ENCODE measurements at places on chromosomes 11 and 22.

- DNase-seq: no peak
Measured at GRCh38 chr11:34305780-34306179, 52.0 kb downstream of the ABTB2 start.

- no peak for DNase-seq
Measured at GRCh38 chr11:109864151-109864661, 229.0 kb upstream of the ZC3H12C start.

GRCh38 chr11:44600839-44601383 is 35.4 kb downstream of the CD82 start:
- no peak for DNase-seq

DNA sequence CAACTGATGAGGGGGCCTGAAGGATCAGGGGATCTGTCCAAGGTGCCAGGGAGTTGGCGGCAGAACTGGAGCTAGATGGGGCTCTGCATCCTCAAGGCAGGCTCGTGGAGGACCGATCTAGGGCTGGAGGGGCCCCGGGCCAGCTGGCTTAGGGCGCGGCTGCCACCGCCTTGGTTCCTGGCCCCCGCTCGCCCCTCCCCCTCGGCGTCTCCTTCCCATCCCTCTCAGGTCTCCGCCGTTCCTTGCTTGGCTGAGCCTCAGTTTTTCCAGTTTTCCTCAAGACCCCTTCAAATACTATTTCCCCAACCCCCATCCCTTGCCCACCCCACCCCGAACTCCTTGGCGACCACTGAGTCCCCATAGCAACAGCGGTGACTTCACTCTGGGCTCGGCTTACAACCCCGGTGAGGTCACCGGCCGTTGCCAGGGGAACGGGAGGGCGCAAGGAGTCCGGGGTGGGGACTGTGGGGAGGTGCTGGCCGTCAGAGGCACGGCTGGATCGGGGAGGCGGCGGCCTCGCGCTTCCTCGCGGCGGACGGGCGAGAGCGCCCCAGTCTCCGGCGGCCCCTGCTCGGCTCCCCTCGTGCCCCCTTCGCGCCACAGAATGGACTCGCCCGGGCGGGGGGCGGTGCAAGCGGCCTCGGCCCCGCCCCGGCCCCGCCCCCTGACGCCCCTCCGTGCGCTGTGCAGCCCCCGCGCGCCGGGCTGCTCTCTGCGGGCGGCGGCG is 7.5 kb downstream of the FREY1 start:
- no peak for DNase-seq

GRCh38 chr11:107741044-107741823 is 29.4 kb upstream of the SLN start:
- no peak for DNase-seq

- DNase-seq: peak; percentile 79
Measured at GRCh38 chr11:2264366-2265053, 5.9 kb downstream of the ASCL2 start.

DNA sequence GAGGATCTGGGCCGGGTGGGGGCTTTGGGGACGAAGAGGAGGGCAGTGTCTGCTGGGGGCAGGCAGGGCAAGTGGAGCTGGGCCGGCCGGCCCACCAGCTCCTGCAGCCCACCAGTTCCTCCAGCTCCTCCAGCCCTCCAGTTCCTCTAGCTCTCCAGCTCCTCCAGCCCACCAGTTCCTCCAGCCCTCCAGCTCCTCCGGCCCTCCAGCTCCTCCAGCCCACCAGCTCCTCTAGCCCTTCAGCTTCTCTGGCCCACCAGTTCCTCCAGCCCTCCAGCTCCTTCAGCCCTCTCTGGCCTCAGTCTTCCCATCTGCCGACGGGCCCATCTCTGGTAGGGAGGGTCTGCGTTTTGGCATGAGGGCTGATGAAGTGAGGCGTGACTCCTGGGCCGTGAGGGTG is 9.2 kb upstream of the CCDC188 start:
- no peak for DNase-seq

- no peak for DNase-seq
Measured at GRCh38 chr11:79422866-79423265, 18.0 kb downstream of the TENM4 start.

DNA sequence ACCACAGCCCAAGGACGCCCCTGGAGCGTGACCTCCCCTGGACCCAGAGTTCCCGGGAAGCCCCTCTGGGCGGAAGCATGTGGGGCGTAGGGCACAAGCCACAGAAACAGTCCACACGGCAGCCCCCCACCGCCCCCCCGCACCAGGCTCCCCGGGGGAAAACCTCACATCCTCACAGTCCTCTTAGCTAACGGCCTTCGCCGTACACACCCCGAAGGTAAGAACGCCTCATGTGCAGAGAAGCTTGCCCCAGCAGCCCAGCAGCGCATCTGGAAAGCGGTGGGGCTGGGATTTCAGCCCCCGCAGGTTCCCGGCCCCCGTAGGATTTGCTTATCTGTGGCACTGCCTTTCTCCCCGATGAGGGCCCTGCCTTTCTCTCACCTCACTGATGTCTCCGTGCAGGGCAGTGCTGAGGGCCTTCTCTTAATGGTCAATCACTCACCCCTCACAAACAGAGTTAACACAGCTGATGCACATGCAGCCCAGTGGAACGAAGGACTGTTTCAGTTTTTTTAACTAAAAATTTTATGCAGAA is 309.2 kb downstream of the BRD1 start:
- no peak for DNase-seq

DNA sequence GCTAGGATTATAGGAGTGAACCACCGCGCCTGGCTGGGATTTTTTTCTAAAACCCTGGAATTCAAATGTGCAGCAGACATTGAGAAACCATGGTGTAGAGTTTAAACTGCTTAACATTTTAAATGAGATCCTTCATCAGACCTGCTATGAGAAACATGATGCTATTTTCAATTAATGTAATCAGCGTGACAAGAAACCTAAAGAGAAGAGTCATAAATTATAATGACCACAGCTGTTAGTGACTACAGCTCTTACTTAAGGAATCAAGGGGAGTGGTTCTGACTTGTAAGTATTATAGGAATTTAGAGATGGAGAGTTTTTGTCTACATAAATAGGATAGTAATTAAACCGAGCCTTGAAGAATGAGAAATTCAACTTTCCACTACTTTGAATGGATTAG is 170.6 kb downstream of the BARX2 start:
- DNase-seq: no peak

DNA sequence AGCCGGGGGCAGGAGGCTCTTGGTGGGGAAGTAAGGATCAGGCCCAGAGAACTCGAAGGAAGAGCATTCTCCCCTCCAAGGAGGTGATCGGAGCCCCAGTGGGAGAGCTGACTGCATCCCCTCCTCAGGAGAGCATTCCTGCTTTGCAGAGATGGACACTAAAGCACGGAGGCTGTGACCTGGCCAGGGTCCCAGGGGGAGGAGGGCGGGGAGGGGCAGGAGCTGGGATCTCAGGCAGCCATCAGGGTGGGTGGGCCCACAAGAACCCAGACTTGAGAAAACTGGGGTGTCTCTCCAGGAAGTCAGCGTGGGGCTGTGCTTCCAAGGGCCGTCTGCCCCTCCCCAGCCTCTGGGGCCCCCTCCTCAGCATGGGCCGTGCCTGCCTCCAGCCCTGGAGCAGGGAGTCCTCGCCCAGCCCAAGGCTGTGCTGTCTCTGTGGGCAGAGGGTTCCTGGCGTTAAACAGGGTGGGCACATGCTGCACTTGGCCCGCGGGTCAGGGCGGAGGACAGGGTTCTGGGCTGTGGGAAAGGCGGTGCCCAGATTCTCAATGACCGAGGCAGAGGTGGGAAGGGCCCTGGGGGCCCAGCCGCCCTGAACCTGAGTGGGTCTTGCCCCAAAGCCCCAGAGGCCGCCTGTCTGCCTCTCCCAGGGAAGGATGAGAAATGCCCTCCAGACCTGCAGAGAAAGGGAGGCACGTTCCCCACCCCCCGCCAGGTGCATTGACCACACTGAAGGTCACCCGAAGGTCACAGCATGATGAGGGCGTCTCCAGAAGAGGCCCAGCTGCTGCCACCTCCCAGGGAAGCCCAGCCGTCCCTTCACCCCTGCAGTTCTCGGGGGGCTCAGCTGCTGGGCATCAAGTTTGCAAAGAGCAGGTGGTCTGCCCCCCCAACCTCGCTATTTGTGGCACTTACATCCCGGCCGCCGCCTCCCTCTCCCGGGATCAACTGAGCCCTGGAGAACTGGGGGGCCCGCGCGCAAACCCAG is 643 bp downstream of the CEND1 start:
- DNase-seq: no peak

GRCh38 chr22:50208430-50208938 is 7.7 kb downstream of the SELENOO start:
- no peak for DNase-seq

DNA sequence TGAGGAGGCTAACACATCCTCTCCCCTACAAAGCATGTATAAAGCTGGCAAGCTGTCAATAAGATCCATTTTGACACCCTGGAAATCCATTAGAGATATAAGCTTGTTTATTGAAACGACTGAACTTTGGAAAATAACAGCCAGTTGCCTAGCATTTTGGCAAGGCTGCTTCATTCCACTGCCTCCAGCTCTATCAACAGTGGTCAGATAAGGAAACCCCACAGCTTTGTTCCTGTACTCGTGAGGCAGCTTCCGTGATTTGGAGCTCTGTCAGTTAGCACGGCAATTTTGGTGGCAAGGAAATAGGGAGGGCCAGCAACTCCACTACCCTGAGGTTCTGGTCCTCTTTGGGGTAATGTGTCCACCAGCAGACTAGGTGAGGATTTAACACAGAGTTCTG is 2.0 kb upstream of the OR51S1 start:
- no peak for DNase-seq

- DNase-seq: no peak
Measured at GRCh38 chr11:72083414-72083813, 2.8 kb downstream of the LRRC51 start.

GRCh38 chr22:36948273-36949225 is 35.1 kb downstream of the CSF2RB start:
- DNase-seq: no peak

Data from esophagus muscularis mucosa (tissue), 4 donors.